ENCODE measurements at places on chromosomes 2 and 18. TPM values are rescaled to one million over a fixed set of nuclear protein-coding genes. Genes with fewer than 3 reads are reported as not detected.

- DNase-seq = peak; percentile 36
These were observed at the start of gene MCFD2 for GRCh38 chr2:46915281-46915810. Gene MCFD2, minus strand, starts transcription at chr2:46915806. Its CDS starts 6,635 bp downstream, at chr2:46909171.

DNA sequence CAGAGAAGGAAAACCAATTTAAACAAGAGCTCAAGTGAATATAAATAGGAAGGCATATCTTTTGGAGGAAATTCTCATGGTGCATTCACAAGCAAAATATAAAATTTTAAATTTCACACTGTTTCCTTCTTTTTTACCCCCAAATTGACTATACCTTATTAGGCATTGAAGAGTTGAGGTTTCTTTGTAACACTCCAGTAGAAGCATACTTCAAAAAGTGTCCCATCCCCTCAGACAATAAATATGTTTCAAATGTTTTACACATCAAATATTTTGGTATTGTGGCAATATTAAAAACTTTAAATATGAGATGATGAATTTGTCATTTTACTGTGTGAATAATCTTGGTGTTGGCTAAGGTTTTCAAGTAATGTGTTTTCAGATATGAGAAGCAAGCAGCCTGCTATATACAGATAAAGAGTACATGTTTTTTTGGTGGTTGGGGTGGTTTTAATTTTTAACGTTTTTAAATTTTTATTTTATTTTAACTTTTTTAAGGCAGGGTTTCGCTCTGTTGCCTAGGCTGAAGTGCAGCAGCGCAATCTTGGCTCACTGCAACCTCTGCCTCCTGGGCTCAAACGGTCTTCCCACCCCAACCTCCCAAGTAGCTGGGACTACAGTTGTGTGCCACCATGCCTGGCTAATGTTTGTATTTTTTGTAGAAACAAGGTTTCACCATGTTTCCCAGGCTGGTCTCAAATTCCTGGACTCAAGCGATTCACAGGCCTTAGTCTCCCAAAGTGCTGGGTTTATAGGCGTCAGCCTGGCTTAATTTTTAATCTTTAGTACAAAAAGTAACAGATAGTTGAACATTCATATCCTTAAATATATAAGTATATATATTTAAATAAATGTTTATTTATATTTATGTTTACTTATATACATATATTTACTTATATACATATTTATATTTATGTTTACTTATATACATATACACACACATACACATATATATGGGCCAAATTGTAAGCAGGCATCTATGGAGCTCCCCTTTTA, 36.5 kb upstream of the DLX1 start:
- DNase-seq = no peak

DNA sequence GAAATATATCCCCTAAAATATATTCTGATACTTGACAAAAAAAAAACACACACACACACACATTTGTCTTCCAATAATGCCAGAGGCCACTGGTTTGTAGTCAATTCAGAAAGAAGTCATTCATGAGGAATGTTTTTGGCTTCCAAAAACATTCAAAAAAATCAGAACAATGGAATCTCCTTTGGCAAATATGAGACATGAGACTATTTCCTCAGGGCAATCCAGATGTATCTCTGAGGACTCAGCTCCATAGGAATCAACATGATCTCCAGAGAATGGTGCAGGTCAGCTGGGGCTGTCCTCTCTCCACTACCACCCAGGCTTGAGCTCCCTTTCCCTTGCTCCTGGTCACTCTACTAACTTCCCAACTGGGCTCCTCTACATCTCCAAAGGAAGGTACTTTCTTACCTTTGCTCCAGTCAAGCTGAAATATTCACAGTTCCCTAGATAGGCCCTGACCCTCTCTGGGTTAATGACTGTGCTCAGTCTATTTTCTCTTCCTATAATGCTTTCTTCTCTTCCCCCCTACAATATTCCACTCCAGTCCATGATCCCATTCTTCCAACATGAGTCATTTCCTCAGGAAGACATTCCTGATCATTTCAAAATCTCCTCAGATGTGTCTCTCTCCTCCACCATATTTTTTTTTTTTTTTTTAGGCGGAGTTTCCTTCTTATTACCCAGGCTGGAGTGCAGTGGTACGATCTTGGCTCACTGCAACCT, 145.3 kb downstream of the C1D start:
- peak; percentile 96 for DNase-seq

C2orf80 gene
- total RNA-seq = 0.45 TPM

DNA sequence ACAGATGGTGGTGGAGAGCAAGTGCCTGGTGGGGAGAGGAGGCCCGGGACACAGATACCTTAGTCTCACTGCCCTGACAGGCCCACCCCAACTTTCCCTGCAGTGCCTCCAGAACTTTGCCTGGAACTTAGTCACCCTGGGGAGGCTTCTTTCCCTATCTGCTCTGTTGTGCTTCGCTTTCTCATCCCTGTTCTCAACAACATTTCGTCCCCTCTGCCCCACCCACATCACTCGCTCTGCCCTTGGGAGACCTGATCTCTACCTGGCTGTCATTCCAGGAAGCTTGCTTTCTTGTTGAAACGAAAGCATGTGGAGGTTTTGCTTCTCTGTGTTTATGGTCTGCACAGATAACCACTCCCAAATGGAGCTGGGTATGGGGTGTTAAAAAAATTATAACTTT, 93.8 kb downstream of the PRKCE start:
- DNase-seq = no peak

UGT1A8 gene
- not detected for total RNA-seq

DNA sequence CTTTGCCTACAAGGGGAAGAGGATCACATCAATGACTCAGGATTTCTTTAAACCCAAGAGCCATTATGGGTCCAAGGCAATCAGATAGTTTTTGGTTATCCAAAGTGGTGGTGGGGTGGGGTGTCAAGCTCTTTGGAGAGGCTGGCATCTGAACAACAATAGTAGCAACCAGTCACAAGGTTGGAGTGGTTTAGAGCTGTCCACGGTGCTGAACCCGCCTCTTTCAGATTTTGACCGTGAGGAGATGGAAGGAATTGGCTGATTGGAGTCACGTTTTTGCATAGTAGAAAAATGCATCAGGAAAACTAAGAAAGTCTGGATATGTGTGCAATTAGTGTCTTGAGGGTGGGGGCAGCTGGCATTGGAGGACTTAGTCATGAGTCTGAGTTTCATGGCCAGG, 159.9 kb downstream of the LOXHD1 start:
- DNase-seq = peak; percentile 7

SOX11 gene
- total RNA-seq = not detected

- no peak for DNase-seq
These were observed 27.3 kb upstream of the GPR55 start for GRCh38 chr2:230952226-230952956.

- no peak for DNase-seq
These were observed 13.2 kb upstream of the ARMC9 start for GRCh38 chr2:231185050-231185725.

EN1 gene
- total RNA-seq = 0.21 TPM

GRCh38 chr2:28435814-28436351, 43.2 kb downstream of the FOSL2 start:
- DNase-seq = no peak

- peak; percentile 62 for DNase-seq
These were observed 19.7 kb downstream of the CLUL1 start for GRCh38 chr18:616380-616995.

- no peak for DNase-seq
These were observed 635.8 kb downstream of the RNF144A start for GRCh38 chr2:7552825-7553570.

PLA2R1 gene
- total RNA-seq = 0.11 TPM

DNA sequence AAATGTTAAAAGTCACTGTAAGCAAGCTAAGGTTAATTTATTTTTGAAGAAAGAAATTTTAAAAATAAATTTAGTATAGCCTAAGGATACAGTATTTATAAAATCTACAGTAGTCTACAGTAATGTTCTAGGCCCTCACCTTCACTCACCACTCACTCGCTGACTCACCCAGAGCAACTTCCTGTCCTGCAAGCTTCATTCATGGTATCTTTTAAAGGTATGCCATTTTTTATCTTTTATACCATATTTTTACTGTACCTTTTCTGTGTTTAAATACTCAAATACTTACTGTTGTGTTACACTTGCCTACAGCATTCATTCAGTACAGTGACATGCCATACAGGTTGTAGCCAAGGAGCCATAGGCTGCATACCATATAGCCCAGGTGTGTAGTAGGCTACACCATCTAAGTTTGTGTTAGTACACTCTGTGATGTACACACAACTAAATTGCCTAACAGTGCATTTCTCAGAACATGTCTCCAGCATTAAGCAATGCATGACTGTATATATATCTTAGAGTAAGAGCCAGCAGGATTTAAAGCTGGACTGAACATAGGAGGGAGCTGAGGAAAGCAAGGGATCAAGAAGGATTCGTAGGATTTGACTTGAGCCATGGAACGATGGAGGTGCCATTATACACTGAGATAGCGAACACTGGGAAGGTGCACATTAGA, 83.1 kb upstream of the KLF7 start:
- no peak for DNase-seq

DNA sequence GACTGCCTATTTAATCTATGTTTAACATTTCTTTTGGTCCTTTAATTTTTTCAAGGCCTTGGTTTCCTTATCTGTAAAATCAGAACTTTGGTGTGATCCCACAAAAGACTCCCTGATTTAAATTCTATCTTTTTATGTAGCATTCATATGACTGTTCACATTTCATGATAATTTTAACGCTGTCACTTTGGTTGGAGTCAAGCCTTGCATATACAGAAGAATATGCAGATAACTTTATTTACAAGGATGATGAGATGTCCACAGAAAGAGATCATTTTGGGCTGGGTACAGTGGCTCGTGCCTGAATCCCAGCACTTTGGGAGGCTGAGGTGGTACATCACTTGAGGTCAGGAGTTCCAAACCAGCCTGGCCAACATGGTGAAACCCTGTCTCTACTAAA, 38.4 kb upstream of the SOS1 start:
- no peak for DNase-seq

DNA sequence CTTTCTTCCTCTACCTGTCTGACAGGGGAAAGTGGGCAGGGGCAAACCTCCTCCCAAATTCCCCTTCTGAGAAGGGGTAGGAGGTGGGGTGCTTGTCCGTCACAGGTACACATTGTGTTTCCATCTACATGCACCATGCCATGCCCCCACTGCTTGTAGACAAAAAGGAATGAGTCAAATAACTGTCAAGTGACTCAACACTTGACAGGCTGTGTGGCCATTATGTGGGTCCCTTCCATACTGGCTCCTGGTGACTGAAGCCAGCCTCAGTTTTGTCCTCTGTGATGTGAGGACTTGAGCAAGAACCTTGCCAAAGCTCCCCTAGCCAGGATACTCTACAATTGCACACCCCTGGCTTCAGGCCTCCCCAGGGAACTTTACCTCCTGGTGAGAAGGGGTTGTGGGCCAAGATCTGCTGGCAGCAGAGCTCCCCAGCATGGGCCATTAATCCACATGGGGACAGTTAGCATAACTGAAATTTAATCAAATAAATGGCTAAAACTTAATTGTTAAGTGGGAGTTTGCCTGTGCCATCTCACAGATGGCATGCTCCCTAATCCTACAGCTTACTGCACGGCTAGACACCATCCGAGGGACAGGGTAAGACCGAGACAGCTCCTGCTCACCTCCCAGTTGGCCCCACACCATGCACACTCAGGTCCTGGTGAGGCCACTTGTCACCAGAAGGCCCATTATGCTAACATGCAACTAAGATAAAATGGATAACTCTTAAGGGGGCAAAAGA, 140.2 kb downstream of the BCL11A start:
- DNase-seq = no peak

DNA sequence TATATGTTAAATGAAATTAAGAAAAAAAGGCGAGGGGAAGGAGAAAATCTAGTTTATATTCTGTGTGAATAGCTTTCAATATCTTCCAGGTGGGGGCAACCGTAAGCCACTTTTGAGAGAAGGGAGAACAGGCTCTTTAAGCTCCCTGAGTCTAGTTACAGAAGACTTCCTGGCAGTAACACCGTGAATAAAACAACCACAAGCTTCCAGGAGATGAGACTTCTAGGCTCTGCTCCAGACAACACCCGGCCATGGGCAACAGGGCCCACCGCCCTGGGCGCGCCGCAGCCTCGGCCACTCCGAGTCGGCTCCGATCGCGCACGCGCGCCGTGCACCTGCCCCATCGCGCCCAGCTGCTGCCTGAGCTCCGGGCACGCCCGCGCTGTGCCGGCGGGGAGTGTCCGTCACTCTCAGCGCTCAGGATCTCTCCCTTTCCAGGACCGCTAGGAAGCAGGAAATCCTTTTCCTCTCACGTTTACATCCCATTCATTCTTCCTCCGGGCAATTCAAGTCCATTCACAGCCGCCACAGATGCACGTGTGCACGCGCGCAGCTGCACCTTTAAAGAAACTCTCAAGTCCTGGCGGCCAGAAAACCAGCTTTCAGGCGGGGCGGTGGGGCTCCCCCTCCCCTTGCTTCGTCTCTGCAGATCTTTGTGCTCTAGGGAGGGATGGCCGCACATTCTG, 19.4 kb upstream of the PAX3 start:
- peak; percentile 68 for DNase-seq

DNA sequence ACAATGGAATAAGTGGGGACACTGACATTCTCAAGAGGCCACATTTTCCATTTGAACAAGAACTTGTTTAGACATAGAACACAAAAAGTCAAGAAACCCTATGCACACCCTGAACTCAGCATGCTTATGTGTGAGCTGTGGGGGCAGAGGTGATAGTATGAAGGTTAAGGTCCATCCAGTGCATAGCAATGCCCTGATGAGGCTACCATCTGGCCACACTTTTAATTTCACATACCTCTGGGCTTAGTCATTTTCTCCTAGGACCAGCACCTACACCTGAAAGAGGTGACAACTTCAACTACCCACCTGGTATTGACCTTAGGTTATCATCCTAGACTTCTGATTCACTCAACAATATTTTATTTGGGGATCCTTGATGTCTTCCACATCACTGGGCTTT, 139.8 kb downstream of the PIK3C3 start:
- DNase-seq = no peak

PRSS56 gene
- not detected for total RNA-seq

DNA sequence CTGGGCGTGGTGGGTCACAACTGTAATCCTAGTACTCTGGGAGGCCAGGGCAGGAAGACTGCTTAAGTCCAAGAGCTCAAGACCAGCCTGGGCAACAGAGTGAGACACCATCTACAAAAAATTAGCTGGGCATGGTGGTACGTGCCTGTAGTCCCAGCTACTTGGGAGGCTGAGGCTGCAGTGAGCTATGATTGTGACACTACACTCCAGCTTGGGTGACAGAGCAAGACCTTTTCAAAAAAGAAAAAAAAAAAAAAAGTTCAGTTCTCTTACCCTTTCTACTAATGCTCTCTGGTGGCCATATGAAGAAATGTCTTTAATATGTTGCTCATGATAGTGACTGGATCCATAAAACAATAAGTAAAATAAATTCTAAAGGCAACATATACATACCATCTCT, 14.9 kb downstream of the TYW5 start:
- DNase-seq = peak; percentile 66

- no peak for DNase-seq
These were observed 207.4 kb upstream of the SYT4 start for GRCh38 chr18:43484710-43485109.

DNA sequence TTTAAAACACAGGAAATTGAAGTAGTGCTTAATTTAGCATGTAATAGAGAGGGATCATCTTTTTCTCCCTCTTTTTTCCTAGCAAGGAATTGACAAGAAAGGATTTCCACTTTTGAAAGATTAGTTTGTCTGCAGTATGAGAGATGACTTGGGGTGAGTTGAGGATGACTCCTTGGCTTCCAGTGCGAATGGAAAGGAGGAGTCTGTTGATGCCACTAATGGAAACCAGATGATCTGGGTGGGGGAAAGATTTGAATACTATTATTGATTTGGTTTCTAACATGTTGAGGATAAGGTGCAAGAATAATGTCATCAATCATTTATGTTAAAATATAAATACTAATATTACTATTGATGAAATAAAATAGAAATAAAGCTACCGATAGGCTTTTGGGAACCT, 205.4 kb downstream of the PPP1R1C start:
- no peak for DNase-seq

PROKR1 gene
- 6.9 TPM for total RNA-seq

GRCh38 chr2:43469713-43470112, 126.1 kb downstream of the THADA start:
- no peak for DNase-seq

Data from SK-MEL-5 (cell line).